HAP-1 (cell line): ENCODE measurements at places on chromosomes 7 and 10.

DNA sequence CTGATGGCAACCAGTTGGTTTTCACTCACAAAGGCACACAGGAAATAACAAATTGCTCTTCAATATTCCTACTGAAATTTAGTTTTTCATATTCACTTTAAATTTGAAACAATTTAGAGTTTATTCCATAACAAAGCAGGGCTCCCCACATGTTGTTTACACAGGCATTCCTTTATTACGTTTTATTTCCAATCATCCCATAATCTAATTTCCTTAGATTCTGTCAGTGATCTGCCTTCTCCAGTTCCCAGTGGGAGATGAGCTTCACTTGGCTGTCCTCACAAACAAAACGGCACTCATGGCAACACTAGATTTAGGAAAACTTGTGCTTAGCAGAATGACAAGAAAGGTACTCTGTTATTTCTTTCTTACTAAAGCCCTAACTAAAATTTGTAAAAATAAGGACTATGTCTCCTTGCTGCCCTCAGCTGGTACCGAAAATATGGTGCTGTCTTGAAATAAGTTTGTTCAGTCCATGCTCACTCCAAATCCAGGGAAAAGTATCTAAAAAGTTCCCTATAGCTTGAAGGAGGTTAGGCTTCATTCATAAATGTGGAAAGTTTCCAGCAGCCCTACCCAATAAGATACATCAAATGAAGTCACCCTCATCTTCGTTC is 23.0 kb downstream of the PHYH start:
- DNase-seq = no peak

- no peak for DNase-seq
These were observed 8.0 kb downstream of the CCDC71L start for GRCh38 chr7:106652909-106653308.

- no peak for DNase-seq
These were observed 31.9 kb downstream of the ADCY1 start for GRCh38 chr7:45606050-45606449.

GRCh38 chr7:13832346-13832745 is 157.1 kb downstream of the ETV1 start:
- DNase-seq = no peak

DNA sequence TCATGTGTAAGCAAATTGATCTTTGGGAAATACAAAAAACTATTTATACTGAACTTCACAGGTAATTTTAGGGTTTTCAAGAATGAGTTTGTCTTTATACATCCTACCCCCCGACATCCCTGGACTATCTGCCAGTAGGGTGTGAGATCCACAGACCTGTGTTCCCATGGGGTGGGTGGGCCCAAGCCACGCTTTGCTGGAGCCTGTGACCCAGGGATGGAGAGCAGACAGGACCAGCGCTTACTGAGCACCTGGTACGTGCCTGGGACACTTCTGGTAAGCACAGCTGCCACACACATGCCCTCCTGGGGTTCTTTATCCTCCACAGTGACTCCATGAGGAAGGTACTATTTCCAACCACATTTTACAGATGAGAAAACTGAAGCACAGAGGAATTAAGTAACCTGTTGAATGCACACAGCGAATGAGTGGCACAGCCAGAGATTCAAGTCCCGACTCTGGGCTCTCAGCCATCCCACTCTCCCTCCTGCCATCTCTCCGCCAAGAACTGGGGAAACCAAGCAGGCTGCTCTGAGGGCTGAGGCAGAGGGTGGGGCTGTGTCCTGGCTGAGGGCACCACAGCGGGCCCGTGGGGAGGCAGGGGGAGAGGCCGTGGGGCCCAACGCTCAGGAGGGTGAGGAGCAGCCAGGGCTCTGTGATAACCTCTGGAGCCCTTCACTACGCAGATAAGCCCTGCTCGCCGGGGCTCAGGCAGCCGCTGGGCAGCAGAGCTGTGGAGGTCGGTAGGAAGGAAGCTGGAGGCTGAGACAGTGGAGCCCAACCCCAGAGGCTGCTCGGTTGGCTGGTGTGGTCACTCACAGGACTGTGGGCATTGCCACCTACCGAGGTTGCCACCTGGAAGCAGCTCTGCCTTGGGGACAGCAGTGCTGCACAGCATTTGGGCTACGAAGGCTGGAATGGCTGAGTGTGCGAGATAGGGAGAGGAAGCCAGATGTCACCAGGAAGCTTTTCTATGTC is 124.2 kb downstream of the ARHGAP22 start:
- DNase-seq = no peak

GRCh38 chr7:155469-155900 is 36.9 kb upstream of the FAM20C start:
- DNase-seq = no peak
